ENCODE measurements at places on chromosomes 7 and 10.

GRCh38 chr7:13778967-13779366 is 210.5 kb downstream of the ETV1 start:
- H3K4me1 ChIP-seq: no peaks in the 10 kb centered on the region
- no peaks in the 10 kb centered on the region for H3K27me3 ChIP-seq
- DNase-seq: no peak

DNA sequence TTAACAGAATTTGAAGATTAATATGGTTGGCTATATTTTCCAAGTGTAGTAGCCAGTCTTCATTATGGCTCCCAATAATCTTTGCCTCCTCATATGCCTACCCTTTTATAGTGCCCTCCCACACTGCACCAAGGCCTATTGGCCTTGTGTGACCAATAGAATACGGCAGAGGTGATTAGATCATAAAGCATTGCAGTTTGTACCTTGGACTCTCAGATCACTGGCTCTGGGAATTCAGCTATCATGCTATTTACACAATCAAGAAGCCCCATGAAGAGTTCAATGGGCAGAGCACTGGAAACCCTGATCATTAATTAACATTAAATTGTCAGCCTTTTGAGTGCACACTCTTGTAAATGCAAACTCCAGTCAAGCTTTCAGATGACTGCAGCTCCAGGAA is 154.5 kb upstream of the MAGI2 start:
- H3K4me3 ChIP-seq: no peak overlapping the region
- H3K36me3 ChIP-seq: no peaks in the 10 kb centered on the region
- H3K27me3 ChIP-seq: no peaks in the 10 kb centered on the region
- no peaks in the 10 kb centered on the region for H3K4me1 ChIP-seq

DNA sequence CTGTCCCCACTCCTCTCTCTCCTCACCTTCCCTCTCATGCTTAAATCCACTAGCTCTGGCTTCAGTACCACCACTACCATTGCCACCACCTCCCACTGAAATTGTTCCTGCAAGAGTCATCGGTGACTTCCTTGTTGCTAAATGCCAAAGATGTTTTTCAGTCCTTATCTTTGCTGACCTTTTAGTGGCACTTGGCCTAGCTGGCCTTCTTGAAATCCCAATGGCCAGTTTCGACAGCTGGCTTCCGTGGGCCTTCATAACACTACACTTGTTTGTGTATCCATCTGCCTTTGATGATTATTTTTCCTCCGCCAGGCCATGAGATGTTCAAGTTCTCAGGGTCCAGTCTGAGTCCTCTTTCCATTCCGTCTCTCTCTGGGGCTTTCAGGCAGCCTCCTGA is 118.2 kb upstream of the NANOS1 start:
- no peak overlapping the region for H3K27ac ChIP-seq
- DNase-seq: no peak
- H3K36me3 ChIP-seq: no peaks in the 10 kb centered on the region
- H3K4me3 ChIP-seq: no peak overlapping the region
- peaks cover 6% of the 10 kb centered on the region for H3K4me1 ChIP-seq

- H3K36me3 ChIP-seq: no peaks in the 10 kb centered on the region
- no peak for DNase-seq
- H3K27ac ChIP-seq: no peak overlapping the region
Observed at GRCh38 chr7:117435475-117436043, 8.3 kb upstream of the ASZ1 start.

DNA sequence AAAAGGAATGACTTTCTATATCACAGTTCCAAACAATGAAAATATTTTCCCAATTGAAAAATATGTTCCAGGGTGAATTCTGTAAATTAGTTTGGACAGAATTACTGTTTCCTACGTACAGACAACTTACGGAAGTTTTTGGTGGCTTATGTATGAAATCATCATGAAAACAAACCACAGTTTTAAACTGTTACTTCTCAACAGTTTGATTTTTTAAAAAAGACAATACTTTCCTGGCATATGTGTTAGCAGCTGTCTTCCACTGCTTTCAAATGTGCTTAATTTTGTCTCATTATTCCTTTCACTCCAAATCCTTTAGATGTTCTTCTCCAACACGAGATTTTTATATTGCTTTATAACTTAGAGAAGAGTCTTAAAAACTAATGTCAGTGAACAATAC is 56.2 kb downstream of the SEMA3A start:
- H3K27me3 ChIP-seq: no peaks in the 10 kb centered on the region
- DNase-seq: no peak
- H3K27ac ChIP-seq: peak overlapping the region; percentile 34
- H3K4me1 ChIP-seq: peaks cover 2% of the 10 kb centered on the region

DNA sequence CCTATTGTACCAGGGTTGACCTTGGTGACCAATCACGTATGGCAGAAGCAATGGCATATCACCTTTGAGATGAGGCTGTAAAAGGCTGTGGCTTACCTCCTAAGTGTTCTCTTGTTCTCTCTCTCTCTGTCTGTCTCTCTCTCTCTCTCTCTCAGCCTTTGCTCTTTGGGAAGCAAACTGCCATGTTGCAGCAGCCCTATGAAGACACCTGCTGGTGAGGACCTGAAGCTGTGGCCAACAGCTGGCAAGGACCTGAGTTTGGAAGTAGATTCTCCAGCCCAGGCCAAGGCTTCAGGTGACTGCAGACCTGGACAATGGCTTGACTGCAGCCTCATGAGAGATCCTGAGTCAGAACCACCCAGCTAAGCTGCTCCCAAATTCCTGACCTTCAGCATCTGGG is 161.4 kb downstream of the GPAM start:
- H3K36me3 ChIP-seq: no peaks in the 10 kb centered on the region
- no peak overlapping the region for H3K4me3 ChIP-seq
- DNase-seq: no peak
- H3K27me3 ChIP-seq: no peaks in the 10 kb centered on the region

GRCh38 chr10:52890281-52890680 is 117.7 kb upstream of the MBL2 start:
- H3K27ac ChIP-seq: no peak overlapping the region
- H3K4me1 ChIP-seq: no peaks in the 10 kb centered on the region
- no peak overlapping the region for H3K4me3 ChIP-seq
- H3K27me3 ChIP-seq: no peaks in the 10 kb centered on the region

DNA sequence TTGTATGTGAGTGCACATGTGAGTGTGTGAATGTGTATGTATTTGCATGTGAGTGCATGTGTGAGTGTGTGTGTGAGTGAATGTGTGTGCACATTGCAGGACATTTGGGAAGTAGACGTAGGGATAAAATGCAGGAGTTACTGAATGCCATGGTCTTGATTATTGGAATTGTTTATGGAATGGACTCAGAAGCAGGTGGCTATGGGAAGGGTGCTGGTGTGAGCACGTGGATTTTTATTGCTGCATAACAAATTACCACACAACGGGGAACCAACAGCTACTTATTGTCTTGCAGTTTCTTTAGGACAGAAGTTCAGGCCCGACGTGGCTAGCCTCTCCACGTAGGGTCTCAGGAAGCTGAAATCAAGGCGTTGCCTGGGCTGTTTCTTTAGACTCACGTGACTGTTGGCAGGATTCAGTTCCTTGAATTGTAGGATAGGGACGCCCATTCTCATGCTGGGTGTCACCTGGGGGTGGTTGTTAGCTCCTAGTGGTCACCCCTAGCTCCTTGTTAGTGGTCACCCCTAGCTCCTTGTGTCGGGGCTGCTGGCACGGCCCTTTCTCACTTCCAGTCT is 48.3 kb upstream of the ZNF32 start:
- no peak for DNase-seq
- H3K27me3 ChIP-seq: peaks cover 4% of the 10 kb centered on the region
- H3K36me3 ChIP-seq: no peaks in the 10 kb centered on the region
- H3K4me3 ChIP-seq: no peak overlapping the region
- H3K27ac ChIP-seq: no peak overlapping the region

DNA sequence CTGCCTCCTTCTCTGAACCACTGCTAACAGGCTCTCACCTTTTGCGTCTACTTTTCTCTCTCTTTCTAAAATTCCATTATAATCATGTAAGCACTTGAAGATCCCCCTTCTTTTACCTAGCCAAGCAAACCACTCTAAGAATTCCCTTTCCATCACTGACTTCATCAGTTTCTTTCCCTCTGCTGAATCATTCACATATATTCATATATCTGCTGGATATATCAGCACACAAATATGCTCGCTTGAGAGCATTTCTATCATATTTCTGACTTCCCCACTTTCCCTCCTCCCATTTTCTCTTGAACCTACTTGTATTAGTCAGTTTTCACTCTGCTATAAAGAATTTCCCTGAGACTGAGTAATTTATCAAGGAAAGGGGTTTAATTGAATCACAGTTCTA is 84.2 kb upstream of the LRRN3 start:
- H3K4me1 ChIP-seq: no peaks in the 10 kb centered on the region

GRCh38 chr10:23354630-23355279 is 10.2 kb upstream of the C10orf67 start:
- H3K4me1 ChIP-seq: no peaks in the 10 kb centered on the region
- no peak overlapping the region for H3K4me3 ChIP-seq
- no peaks in the 10 kb centered on the region for H3K36me3 ChIP-seq
- no peaks in the 10 kb centered on the region for H3K27me3 ChIP-seq
- DNase-seq: no peak
- H3K27ac ChIP-seq: no peak overlapping the region

- DNase-seq: no peak
- H3K36me3 ChIP-seq: no peaks in the 10 kb centered on the region
- H3K27me3 ChIP-seq: peaks cover 6% of the 10 kb centered on the region
- H3K27ac ChIP-seq: no peak overlapping the region
Observed at GRCh38 chr10:127836966-127837365, 55.8 kb downstream of the CLRN3 start.

DNA sequence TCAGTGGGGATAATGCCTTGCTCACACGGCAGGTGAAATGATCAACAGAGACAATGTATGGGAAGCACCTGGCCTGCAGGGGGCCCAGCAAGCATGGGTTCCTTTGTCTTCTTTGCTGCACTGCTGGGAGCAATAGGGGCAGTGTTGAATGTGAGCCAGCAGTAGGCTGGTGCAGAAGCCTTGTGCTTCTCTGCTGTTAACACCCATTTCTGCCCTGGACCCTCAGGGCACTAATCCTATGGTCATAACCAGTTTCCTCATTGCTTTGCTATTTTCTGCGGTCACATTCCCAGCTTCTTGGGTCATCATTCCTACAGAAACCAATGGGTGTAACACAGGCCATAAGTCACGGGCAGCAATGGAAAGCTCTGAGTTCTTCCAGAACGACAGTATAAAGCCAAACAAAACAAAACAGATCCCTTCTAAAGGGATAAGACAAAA is 10.9 kb upstream of the LGI1 start:
- no peak overlapping the region for H3K27ac ChIP-seq
- no peak overlapping the region for H3K4me3 ChIP-seq
- H3K27me3 ChIP-seq: no peaks in the 10 kb centered on the region

DNA sequence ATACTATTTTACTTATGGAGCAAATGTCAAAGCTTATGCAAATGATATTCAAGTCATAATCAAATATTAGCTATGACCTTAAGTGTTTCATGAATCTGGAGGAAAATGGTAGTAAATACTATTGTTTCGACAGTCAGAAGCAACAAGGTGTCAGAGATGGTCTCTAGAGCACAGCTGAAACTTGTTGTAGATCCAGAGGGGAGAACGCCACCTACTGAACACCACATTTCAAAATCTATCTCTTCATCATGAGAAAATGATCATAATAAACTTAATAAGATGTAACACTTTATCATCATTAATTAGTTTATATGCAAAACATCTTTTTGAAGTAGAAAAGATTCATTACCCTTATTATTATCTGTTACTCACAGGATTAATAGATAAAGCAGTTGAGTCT is 418.7 kb downstream of the GATA3 start:
- no peaks in the 10 kb centered on the region for H3K36me3 ChIP-seq
- H3K4me1 ChIP-seq: no peaks in the 10 kb centered on the region

GRCh38 chr10:124056337-124056980 is 36.9 kb downstream of the CHST15 start:
- H3K4me1 ChIP-seq: no peaks in the 10 kb centered on the region
- DNase-seq: no peak
- no peak overlapping the region for H3K27ac ChIP-seq
- no peak overlapping the region for H3K4me3 ChIP-seq
- H3K36me3 ChIP-seq: no peaks in the 10 kb centered on the region

DNA sequence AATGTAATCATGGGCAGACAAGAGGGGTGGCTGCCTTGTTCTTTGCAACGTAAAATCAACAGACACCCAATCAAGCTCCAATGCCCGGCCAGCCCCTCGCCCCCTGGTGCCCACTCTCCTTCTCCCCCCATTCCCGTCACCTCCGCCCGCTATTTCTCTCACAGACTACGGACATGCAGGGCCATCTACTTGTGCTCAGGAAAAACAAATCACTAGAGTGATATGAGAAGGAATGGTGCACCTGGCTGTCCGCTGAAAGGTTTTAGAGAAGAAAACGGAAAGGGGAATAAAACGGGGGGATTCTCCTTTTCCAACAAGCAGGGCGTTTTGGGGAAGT is 396 bp downstream of the GRM8 start:
- no peak for DNase-seq
- H3K4me3 ChIP-seq: peak overlapping the region; percentile 83
- H3K27me3 ChIP-seq: peaks cover 40% of the 10 kb centered on the region
- no peaks in the 10 kb centered on the region for H3K36me3 ChIP-seq
- peaks cover 12% of the 10 kb centered on the region for H3K4me1 ChIP-seq
- H3K27ac ChIP-seq: no peak overlapping the region

GRCh38 chr10:71881647-71882355 is 30.8 kb upstream of the PSAP start:
- H3K4me1 ChIP-seq: peaks cover 69% of the 10 kb centered on the region
- no peaks in the 10 kb centered on the region for H3K36me3 ChIP-seq
- peak overlapping the region; percentile 89 for H3K27ac ChIP-seq
- H3K4me3 ChIP-seq: no peak overlapping the region

- no peak for DNase-seq
- H3K27ac ChIP-seq: no peak overlapping the region
- H3K27me3 ChIP-seq: no peaks in the 10 kb centered on the region
- no peak overlapping the region for H3K4me3 ChIP-seq
- H3K36me3 ChIP-seq: no peaks in the 10 kb centered on the region
Observed at GRCh38 chr7:43602256-43602655, 19.3 kb downstream of the STK17A start.

GRCh38 chr7:30771174-30771879 is at the start of gene MINDY4:
MINDY4 (plus strand) TSS chr7:30771417; CDS start chr7:30771494, 77 bp downstream.
- peaks cover 8% of the 10 kb centered on the region for H3K4me1 ChIP-seq
- H3K4me3 ChIP-seq: peak within 1 kb of the TSS; percentile 75
- H3K27me3 ChIP-seq: no peaks in the 10 kb centered on the region
- DNase-seq: no peak

GRCh38 chr10:15180736-15181135 is 12.2 kb upstream of the NMT2 start:
- no peaks in the 10 kb centered on the region for H3K4me1 ChIP-seq
- no peaks in the 10 kb centered on the region for H3K36me3 ChIP-seq
- H3K4me3 ChIP-seq: no peak overlapping the region
- H3K27ac ChIP-seq: no peak overlapping the region
- DNase-seq: no peak
- H3K27me3 ChIP-seq: no peaks in the 10 kb centered on the region

DNA sequence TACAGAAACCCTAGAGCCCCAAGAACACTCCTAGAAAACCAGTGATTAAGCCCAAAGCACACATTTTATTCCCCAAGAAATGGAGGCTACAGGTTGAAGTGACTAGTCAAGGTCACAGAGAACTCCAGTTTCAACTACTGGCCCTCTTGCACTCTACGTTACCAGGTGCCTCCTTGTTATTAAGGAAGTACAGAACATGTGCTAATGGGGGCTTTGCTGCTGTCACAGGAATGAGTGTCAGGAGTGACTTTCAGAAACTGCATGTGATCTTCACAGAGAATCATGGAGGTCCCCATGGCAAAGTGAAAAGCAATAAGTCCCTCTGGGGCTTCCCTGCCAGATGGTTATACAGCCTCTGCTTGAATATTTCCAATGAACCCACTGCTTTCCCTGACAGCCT is 19.3 kb downstream of the JAZF1 start:
- no peaks in the 10 kb centered on the region for H3K27me3 ChIP-seq
- no peak overlapping the region for H3K27ac ChIP-seq
- no peak overlapping the region for H3K4me3 ChIP-seq
- DNase-seq: no peak

Data from Panc1 (cell line).